ENCODE measurements at places on chromosomes 5 and 9.
A peak's percentile ranks its signal among the peaks of the same experiment; 100 is the strongest.

- peak; percentile 72 for DNase-seq
Measured at GRCh38 chr9:38062498-38063362, 6.3 kb downstream of the SHB start.

DNA sequence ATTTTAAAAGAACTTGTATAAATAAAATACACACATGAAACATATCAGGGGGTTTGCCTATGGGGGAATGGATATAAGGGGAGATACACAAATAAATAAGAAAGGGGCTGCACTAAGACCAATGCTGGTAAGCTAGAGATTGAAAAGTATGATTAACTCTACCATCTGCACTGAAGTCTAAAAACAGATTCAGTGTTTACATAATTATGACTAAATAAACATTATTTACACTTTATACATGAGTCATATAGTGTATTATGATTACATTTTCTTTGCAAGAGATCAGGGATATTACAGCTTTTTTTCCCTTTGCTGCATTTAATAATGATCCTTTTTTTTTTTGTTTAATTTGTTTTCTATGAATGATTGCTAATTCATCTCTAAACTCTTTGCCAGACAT is 367.9 kb downstream of the TMEM38B start:
- DNase-seq: no peak

- DNase-seq: peak; percentile 64
Measured at GRCh38 chr9:132694144-132694543, 23.9 kb downstream of the GTF3C4 start.

DNA sequence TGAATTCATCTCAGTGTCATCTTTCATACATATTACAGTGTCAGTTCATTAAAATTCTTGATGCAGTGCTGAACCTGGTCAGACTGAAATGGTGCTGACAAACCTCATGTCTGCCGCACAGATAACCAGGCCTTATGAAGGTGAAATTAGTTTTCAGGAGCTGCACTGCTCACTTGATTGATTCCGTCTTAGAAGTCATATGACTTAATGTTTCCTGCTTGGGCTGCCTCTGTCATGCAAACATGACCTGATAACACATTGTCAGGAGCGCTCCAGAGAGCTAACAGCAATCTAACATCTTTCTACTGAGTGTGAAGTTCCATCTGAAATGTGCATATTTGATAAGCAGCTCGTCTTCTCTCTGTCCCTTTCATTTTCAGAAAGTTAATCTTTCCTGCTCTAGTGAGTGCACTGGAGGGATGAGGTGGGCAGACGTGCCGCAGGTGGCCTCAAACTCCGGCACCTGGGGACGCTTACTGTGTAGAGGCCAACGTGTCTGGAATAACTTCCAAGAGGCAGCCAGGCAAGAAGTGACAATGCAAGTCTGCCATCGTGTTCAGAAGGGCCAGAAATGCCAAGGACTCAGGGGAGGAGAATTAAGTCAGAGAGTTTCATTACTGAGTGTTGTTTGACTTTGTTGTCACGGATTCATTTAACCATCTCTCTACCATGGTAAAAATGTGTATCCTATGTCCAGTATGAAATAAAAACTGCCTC is 592.1 kb downstream of the TLE1 start:
- no peak for DNase-seq

DNA sequence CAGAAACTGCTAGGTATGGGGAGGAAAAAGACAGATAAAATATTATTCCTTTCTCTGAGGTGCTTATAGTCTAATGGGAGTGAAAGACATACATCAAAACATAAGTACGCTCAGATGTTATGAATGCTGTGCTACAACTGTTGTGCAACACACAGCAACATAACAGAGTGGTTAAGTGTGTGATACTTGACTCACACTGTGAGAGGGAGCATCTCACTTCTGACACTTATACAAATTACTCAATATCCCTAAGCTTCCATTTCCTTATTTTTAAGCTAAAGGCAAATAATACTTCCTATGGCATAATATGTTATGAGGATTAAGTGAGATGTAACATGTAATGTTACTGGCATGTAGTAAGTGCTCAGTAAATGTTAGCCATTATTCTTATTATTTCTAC is 110.6 kb upstream of the FER start:
- DNase-seq: peak; percentile 72

GRCh38 chr5:431001-431710 is 11.8 kb upstream of the EXOC3 start:
- DNase-seq: peak; percentile 59

GRCh38 chr9:87793292-87793691 is 67.4 kb downstream of the CTSL start:
- DNase-seq: peak; percentile 92

DNA sequence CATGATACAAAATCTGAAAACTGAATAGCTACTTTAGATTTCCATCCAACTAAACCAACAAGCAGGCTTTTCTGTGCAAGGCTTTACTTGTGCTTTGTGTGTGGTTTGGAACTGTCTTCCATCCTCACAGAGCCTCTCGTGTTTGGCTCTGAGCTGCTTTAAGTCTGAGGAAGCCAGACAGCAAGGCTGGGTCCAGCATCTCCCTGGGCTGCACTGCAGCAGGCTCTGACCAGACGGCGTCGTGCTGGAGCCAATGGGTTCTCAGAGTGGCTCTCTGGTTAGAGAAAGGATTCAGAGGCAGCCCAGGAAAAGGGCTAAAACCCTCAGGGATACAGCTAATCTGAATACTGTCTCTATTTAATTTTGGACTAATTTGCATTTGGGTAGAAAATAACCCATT is 207.9 kb upstream of the EFNA5 start:
- no peak for DNase-seq

DNA sequence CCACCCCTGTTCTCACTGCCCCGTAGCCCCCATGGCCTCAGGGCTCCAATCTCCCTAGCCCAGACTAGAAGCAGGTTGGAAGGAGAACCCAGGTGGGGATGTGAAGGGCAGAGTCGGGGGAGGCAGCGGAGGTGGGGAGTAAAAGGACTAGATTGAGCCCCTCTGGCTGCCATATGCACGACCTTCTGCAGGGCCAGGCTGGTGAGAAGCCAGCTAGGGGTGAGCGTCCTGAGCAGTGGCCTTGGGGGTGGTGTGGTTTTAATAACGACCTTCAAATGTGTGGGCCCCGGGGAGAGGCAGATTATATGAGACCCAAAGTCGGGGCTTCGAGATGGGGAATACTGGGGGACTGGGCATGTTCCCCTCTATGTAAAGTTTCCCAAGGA is 139.5 kb downstream of the C9orf50 start:
- DNase-seq: no peak

GRCh38 chr5:37704406-37704805 is 135.4 kb downstream of the GDNF start:
- peak; percentile 27 for DNase-seq

DNA sequence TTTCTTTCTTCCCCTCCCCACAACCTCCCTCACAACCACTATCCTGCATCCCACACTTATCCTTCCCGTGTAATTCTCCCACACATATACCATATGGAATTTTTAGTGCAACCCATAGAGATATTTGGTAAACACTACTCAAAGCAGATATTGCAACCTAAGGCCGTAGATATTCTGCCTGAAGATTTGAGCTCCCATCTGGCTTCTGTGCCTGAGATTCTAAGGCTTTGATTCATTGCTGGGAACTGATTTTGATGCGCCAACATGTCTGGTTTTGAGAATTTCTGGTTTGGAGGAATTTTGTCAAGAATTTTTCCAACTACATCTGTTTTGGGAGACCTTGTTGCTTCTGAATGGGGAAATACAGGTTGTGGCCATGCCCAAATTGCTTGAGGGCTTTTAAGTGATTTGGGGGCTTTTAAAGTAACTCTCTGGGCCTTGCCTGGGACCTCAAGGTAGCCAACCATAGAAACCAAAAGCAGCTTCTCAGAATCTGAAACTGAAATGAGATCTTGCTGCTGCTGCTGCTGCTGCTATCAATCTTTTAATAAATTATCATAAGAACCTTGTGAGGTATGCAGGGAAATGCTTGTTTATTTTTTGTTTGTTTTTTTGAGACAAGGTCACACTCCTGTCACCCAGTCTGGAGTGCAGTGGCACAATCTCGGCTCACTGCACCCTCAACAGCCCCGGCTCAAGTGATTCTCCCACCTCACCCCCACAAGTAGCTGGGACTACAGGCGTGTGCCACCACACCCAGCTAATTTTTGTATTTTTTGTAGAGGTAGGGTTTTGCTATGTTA is 36.2 kb downstream of the PLAC8L1 start:
- DNase-seq: no peak

GRCh38 chr5:55633574-55634208 is 78.4 kb downstream of the SLC38A9 start:
- peak; percentile 62 for DNase-seq

DNA sequence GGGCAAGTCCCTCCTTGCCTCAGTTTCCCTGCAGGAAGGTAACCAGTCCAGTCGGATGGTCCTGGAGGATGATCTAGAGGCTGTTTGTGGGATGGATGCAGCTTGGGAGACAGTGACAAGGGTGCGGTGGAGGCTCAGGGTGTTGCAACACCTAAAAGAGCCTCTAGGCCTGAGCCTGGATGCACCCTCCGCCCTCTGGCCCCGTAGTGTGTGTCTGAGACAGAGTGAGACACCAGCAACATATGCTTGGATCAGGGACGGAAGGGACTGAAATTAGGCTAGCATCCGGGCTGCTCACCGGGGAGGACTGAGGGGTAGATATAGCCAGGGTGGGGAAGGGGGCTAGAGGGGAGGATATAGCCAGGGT is 1.1 kb downstream of the CRAT start:
- DNase-seq: peak; percentile 55

DNA sequence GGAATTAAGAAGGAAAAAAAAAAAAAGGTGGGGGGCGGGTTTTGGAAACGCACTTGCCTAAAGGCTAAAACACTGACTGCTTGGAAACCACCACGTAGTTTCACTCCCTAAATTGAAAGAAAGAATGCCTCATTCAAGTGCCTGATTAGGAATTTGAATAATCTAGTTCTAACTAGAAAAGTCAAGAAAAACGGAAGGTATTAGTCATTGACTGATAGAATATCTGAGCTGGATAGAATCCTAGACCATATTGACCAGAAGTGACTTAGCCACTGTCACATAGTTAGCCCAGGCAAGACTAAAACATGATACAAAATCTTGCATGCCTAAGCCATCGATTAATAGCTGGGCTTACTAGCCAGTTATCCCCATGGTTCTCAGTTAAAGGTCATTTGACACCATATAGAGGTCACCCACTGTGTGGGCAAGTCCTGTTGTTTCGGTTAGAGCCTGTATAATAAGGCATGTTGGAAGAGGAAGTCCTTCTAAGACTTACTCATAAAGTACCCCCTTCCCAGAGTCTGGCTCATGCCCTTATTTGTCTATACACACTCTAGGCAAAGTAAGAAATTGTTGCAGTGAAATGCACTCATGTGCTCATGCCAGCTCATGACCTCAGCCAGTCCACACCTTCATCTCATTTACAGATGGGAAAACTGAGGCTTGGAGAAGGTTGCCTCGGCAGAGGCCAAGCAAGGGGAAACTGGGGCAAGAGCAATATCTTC is 40.2 kb downstream of the SH3RF2 start:
- DNase-seq: peak; percentile 37
